ENCODE measurements at places on chromosomes 1 and 21. TPM values are rescaled to one million over a fixed set of nuclear protein-coding genes. Genes with fewer than 3 reads are reported as not detected.

Gene MFSD2A
- 2.8 TPM for total RNA-seq

DNA sequence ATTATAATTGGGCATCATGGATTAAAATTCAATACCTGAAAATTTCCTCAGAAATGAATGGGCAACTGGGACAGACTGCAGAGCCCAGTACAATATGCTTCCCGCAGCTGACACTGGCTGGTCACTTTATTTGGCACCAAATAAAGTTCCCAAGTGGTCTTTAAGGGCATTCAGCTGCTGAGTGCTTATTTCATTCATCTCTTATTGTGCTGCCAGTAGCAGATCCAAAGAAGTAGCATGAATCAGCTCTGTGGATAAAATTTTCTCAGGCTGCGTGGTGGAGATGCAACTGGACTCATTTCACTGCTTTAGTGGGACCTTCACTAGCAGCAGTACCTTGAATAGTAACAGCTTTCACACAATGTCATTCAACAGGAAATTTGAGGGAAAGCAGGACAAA is 226.3 kb upstream of the ADGRL2 start:
- H3K27ac ChIP-seq, result no peak overlapping the region
- DNase-seq, result no peak
- H3K36me3 ChIP-seq, result no peaks in the 10 kb centered on the region
- no peaks in the 10 kb centered on the region for H3K27me3 ChIP-seq
- H3K4me3 ChIP-seq, result no peak overlapping the region

DNA sequence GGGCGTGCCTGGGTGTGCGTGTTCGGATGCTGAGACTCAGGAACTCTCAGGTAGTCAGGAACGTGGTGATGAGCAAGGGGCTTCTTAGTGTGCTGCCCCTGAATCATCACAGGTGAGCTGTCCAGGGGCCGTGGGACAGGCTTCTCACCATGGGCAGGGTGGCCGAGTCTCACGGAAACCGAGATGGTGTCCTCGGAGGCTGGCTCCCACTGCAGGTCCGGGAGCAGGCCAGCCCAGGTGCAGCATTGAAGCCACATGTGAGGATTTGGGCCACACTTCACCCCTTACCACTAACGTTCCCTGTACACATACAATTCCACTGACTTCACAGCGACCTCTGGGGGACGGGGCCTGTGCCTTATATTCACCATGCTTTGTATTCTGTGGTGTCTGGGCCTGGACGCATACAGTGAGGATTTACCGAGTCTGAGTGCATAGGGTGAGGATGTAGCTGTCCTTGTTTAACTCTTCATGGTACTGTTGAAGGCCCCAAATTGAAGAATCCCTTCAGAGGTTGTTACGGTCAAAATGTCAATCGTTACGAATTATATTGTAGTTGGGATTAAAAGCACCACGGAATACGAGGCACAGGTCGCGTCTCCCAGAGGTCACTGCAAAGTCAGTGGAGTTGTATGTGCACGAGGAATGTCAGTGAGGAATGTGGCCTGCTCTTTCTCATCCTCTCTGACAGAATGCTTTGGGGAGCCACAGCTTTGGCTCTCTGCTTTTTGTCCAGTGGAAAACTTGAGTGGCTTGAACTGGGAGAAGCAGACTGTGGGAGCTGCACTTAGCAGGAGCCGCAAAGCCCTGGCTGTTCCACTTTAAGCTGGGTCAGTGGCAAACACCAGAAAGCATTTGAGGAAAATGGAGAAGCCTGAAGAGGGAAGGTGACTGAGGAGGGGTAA is 95.3 kb downstream of the MTR start:
- DNase-seq, result no peak
- peaks cover 33% of the 10 kb centered on the region for H3K36me3 ChIP-seq
- no peak overlapping the region for H3K4me3 ChIP-seq
- no peak overlapping the region for H3K27ac ChIP-seq
- H3K27me3 ChIP-seq, result no peaks in the 10 kb centered on the region
- no peaks in the 10 kb centered on the region for H3K4me1 ChIP-seq

DNA sequence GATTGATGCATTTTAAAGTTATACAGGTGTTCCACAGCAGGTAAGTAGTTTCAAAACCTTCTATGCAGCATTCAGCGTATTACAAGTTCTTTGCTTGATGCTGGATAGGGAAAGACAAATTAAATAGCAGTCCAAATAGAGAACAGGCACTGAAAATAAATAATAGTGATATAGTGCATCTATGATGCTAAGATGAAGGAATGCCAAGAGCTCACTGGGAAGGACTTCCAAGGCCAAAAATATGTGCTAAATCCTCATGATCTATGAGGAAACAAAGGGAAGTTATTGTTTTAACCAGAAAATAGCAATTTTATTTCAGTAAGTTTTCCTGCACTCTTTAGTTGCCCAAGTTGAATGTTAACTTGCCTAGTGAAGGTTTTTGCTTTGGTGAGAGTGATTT is 127.8 kb upstream of the GREM2 start:
- H3K27me3 ChIP-seq, result peaks cover 2% of the 10 kb centered on the region
- no peaks in the 10 kb centered on the region for H3K4me1 ChIP-seq
- no peak for DNase-seq

Gene ZMYM1
- 16.8 TPM for total RNA-seq

Measured in activated CD4-positive, alpha-beta T cell treated with anti-CD3 and anti-CD28 coated beads, Interleukin-2, amount 10 ng/mL, durations not matched to agents 7 days and 5 days (primary cell).